ENCODE measurements at places on chromosomes 5 and 9.
A peak's percentile ranks its signal among the peaks of the same experiment; 100 is the strongest.

DNA sequence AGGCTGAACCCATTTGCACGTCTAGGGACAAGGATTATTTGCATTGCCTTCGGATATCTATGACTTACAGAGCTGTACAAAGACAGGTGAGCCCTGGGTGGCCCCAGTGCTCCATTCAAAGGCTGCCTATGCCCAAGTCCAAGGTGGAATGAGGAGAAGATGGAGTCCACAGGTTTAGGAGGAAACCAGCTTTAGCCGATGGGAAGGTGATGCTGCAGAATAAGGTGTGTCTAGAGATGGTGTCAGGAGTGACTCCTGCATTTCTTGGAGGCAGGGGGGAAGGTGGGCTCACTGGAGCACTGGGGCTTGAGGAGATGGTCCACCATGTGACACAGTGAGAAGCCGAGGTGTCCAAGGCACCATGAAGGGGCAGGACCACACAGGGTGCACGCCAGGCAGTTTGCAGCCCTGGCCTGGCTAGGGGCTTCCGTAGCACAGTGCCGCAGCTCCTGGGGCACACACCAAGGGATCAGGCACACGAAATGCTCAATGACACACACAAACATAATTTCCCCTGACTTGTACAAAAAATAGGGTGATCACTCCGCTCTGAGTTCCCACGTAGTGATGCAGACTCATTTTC is 32.1 kb downstream of the SEMA4D start:
- no peak for DNase-seq

- no peak for DNase-seq
Measured at GRCh38 chr5:64807520-64807919, 38.8 kb downstream of the CWC27 start.

GRCh38 chr5:74319076-74319475 is 321.5 kb downstream of the ENC1 start:
- no peak for DNase-seq

DNA sequence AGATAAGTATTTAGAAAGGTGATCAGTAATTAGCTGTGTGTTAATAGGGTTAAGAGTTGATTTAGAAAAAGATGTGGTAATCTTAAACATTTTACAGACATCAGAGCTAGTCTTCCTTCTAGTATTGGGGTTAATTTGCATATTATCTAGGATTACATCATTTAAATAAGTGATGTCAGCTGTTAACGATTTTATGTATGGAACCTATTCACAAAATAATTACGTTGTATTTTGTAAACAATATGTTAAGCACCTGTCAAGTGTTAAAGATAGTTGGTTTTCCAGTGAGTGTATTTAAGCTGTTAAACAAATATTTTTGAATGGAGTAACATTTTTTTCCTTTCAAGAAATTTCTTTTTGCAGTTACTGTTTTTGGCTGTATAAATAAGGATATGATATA is 2.2 kb downstream of the DCP2 start:
- no peak for DNase-seq

DNA sequence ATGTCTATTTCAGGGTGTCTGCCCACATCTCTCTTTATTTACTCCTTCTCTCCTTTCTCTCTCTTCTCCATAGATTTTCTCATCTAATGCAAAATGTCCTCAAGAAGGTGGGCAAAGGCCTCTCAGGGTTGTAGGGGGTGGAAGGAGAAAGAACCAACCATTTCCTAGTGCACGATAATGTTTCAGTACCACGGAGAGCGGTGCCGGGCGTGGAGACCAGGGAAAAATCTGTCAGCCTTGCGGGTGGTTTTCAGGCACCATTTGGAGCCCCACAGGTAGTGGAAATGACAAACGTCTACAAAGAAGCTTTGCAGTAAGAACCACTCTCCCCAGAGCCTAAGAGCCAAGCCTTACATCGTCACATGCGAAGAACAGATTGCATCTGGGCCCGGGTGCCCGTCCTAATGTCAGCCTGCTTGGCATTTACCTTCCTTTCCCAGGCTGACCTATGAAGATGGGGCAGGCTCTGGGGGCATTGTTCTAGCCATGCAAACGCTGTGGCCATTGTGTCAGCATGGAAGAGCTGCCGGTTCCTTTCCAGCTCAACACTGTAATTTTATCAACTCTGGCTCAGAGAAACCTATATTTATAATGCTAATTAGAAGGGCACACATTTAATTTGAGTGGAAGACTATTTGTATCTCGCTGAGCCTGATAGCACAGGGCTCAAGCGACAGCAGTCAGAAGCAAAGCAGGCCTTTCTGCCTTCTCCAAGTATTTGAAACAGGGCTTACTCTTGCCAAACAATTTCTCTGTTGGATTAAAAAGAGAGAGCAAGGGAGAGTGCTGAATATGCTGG is 430.1 kb upstream of the WWC1 start:
- DNase-seq, result no peak

GRCh38 chr9:123020796-123021195 is 12.7 kb upstream of the GPR21 start:
- DNase-seq, result no peak

DNA sequence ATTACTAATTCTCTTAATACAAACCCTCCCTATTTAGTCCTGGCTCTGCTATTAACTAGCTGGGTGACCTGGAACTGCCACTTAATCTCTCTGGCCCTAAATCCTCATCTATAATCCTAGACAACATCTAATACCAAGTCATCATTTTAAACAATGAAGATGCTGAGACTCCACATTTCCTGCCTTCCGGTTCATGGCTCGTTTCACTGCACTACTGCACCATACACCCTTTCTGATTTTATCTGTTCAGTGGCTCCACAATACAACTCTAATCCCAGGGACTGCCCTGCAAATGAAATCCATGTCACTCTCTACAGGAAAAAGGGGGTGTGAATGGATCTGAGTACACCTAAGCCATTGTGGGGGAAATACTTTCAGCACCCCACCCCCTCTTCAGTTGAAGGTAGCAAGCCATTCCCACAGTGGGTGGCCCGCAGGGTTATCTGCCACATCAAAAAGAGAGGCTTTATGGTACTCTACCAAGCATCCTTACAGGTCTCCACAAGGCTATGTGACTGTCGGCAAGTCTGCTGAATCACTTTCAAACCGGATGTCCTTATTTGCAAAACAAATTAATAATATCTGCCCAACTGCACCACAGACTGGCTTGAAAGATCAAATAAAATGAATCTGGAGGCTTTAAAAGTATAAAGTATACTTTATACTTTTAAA is 89.5 kb downstream of the EPB41L4A start:
- no peak for DNase-seq

- DNase-seq, result no peak
Measured at GRCh38 chr9:18327121-18327520, 146.8 kb upstream of the ADAMTSL1 start.

GRCh38 chr9:103981912-103982311 is 112.2 kb upstream of the SMC2 start:
- DNase-seq, result no peak

DNA sequence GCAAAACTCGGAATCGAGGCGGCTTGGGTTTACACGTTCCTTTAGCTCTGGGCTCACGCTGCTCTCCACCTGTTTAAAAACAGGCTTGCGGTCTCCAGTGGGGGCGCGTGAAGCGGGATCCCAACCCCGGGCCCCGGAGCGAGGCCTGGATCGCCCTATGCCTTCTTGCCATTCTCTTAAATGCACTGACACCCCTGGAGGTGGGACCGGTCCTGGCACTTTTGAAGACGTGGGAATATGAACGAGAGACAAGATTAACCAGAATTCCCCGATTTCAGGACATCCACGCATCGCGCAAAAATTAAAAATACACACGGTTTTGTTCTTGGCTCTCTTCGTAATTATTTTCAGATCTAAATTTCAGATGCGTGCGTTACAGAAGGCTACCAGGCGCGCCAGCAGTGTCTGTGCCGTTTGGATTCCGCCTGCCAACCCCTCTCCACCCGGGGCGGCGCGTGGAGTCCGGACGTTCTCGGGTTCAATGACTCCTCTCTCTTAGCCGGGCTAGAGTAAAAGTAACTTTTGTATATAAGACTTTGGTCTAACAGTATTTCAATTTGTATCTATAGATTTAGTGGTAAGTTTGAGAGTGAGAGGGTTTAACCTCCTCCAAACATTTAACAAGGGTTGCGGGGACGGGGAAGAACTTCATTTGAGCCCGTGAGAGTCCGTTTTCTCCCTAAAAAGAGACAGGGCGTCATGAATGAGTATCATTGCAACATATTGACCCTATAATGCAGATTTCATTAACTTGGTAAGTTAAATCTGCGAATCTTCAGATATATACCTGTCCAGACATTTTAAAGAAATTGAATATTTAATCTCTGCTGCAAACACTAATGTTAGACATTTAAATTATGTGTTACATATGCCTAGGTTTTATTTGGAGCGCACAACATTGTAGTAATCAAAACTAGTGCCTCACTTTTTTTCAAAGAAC is 3.8 kb downstream of the FOXD1 start:
- no peak for DNase-seq

GRCh38 chr5:89346573-89346972 is 463.6 kb upstream of the MEF2C start:
- no peak for DNase-seq

- no peak for DNase-seq
Measured at GRCh38 chr5:175715627-175716522, 58.0 kb downstream of the HRH2 start.

- no peak for DNase-seq
Measured at GRCh38 chr9:124376329-124376728, 38.9 kb downstream of the PSMB7 start.

DNA sequence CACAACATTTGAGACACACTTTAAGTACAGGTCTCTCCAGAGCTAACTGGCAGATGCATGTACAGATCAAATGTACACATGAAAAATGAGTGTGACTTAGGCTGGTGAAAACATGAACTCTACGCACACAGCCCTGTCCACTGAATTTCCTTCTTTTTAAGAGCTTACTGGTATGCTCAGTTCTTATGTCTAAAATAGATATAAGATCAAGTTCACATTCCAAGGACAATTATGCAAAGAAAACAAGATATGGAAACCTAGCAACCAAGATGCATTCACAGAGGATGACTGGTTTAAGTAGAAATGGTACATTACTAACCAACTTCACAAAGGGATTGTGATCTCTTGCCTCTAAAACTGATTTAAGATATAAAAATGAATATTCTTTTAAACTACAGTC is 56.7 kb downstream of the TLE1 start:
- no peak for DNase-seq

GRCh38 chr5:76458486-76458830 is 55.4 kb downstream of the IQGAP2 start:
- DNase-seq, result no peak

- DNase-seq, result no peak
Measured at GRCh38 chr5:75260708-75261107, 24.0 kb upstream of the ANKRD31 start.

DNA sequence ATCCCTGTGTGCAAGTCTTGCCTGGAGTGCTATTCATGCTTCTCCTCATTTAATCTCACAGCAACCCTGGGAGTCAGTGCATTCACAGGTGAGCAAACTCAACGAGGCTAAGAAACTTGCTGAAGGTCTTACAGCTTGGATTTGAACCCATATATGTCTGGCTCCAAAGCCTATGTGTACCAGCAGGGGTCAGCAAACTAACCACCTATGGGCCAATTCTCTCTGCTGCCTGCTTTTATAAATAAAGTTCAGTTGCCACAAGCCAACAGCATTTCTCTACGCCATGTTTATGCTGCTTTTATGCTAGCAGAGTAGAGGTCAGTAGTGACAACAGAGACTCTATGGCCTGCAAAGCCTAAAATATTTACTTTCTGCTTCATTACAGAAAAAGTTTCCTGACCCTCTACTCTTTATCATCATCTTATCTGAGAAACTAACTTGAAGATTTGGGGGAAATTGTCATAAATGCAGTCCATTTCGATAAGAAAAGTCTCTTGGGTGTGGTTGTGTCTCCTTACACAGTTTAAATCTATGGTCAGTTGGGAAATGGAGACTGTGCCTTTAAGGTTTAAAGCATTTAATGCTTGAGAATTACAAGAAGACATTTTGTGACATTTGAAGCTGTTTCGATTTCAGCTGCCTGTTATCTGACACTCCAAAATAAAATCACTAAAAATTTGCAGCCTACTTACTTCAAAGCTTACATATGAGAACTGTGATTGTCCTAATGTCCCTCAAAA is 137.7 kb downstream of the PRELID2 start:
- DNase-seq, result no peak

DNA sequence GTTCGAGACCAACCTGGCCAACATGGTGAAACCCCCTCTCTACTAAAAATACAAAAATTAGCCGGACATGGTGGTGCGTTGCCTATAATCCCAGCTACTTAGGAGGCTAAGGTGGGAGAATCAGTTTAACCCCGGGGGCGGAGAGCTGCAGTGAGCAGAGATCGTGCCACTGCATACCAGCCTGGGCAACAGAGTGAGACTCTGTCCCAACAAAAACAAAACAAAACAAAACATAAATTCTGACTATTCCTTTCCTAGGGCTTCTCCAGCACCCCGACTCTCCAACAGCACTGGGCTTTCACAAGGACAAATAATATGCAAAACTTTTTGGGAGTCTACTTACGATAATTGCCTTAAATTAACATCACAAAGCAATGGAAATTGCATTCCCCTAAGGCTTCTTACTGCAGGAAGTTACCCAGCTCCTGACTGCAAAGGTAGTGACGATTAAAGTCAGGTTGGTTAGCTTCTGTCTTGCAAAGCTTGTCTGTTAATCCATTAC is 15.9 kb upstream of the CDKN2AIPNL start:
- DNase-seq, result no peak

DNA sequence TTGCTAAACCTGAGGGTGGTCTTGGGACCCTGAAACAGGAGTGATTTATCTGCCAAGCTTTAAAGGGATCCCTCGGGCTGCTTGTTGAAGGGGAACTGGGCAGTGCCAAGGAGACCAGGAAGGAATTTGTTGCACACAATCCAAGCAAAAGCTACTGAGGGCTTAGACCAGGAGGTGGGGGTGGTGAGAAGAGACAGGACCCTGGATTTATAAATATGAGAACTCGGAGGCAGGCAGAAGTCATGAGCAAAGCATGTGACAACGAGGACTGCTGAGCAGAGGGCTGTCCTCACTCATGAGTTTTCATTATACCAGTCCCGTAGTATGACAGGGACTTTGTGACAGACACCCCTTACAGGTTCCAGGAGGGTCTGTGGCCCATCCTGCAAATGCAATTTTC is 237.3 kb downstream of the DRD1 start:
- DNase-seq, result no peak

- no peak for DNase-seq
Measured at GRCh38 chr5:66814146-66814991, 218.2 kb downstream of the MAST4 start.

GRCh38 chr9:130893341-130894101 is 3.1 kb downstream of the QRFP start:
- peak; percentile 26 for DNase-seq

- DNase-seq, result no peak
Measured at GRCh38 chr5:113776168-113776567, 262.7 kb downstream of the YTHDC2 start.

DNA sequence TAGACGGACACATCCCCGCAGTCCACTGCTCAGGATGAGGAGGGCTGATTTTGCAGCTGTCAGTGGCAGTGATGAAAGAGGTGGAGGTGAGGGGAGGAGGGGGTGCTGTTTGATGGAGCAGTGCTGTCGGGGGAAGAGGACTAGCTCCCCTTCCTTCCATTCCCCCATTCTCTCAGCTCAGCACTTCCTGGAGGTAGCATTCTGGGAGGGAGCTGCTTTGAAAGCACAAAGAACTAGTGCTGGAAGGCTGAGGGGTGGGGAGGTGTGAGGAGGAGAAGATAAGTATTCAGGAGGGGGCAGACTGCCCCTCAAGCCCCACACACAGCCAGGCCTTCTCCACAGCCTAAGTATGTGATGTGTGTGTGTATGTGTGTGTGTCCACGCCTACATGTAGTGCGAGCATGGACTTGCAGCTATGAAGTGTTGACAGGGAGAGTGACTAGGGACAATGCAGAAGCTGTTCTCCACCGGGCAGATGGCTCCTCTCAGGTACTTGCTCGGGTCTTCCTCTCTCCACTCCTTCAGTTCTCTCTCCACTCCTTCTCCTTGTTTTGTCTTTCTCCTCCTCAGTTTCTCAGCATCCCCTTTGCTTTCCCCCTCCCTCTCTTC is 65.5 kb upstream of the HSPA9 start:
- no peak for DNase-seq

Measured in substantia nigra (tissue), 51 donors.